Stimulated activated CD4-positive, alpha-beta T cell treated with anti-CD3 and anti-CD28 coated beads, Interleukin-1b, Interleukin-23, amount 100 ng/mL, for 1 hour (primary cell): ENCODE measurements at places on chromosomes 4 and X.

DNA sequence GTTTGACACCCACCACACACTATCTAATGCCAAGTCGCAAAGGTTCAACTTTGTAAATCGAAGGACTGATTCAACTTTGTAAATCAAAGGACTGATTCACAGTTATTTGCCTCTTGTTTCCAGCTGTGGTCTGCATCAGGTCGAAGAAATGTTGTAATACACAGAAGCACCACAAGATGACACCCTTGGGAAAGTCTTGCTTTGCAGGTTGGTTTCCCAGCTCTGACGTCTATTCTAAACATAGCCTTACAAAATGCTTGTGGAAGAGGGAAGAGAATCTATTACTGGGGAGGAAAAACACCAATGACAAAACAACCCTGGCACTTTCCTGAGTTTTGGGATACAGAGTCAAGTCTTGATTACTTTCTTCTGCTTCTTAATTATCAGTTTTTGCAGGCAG lies 35.3 kb downstream of the SUPT20HL1 start:
- peak; percentile 3 for DNase-seq

- DNase-seq = no peak
These were observed 48.2 kb upstream of the H2AZ1 start for GRCh38 chr4:99998062-99998867.

GRCh38 chr4:10095296-10095991 lies 21.2 kb downstream of the WDR1 start:
- DNase-seq = no peak

GRCh38 chrX:14819769-14820168 lies 53.1 kb downstream of the FANCB start:
- DNase-seq = no peak

GRCh38 chr4:14419516-14419915 lies 582.8 kb upstream of the CPEB2 start:
- DNase-seq = no peak

GRCh38 chr4:173202395-173202794 lies 33.8 kb downstream of the GALNT7 start:
- no peak for DNase-seq
